Anterior cingulate cortex (tissue), 58 donors: ENCODE measurements at places on chromosomes 2 and 18.

DNA sequence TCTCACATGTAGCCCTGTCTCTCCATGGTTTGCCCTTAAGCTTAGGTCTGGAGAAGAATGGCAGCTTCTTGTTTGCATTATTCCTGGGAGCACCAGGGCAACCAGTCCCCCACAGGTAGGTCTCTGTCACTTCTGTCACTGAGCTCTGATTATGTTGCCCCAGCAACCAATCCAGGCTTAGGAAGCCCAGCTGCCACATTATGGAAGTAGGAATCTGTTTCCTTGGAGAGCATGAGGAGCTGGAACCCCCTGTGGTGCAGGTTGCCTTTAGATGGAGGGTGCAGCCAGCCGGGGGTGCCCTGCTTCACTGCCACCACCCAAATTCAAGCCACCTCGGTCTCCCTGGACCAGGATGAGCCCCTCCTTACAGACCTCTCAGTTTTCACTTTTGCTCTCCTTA lies 4.8 kb downstream of the RESP18 start:
- DNase-seq = no peak

DNA sequence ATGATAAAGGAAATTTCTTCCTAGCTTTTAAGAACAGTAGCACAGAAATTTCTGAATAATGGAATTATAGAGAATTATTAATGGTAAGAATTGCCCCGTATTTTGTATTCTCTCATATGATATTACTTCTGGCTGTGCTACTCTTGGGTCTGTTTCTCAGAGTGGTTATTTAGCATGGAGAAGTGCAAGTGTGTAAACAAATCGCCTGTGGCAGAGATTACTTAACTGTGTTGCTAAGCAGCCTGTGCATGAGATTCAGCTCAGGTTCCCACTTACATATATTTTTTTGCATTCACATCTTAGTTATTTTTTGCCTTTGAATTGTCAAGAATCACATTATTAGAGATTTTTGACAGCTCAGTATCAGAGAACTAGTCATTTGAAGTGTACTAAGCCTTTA lies 80.1 kb upstream of the NFATC1 start:
- no peak for DNase-seq

GRCh38 chr2:47346107-47346506 lies 56.8 kb upstream of the MSH2 start:
- DNase-seq = no peak

DNA sequence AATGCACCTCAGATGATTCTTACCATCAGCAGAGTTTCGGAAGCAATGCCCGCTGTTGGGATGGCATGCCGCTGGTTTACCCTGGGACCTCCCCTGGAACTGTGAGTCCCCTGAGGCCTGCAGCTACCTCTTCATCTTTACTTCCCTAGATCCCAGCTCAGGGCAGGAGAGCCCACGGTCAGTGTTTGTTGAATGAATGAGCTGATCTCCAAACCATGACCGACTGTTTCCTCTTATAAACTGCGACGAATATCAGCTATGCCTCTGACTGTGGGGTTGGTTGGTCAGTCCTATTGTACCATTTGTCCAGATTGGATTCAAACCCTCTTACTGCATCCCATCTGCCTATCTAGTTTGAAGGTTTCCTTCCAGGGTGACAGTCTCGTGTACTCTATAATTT lies 64.4 kb downstream of the DDX1 start:
- DNase-seq = no peak

- DNase-seq = no peak
These were observed 4.0 kb downstream of the DGKD start for GRCh38 chr2:233358335-233358734.

DNA sequence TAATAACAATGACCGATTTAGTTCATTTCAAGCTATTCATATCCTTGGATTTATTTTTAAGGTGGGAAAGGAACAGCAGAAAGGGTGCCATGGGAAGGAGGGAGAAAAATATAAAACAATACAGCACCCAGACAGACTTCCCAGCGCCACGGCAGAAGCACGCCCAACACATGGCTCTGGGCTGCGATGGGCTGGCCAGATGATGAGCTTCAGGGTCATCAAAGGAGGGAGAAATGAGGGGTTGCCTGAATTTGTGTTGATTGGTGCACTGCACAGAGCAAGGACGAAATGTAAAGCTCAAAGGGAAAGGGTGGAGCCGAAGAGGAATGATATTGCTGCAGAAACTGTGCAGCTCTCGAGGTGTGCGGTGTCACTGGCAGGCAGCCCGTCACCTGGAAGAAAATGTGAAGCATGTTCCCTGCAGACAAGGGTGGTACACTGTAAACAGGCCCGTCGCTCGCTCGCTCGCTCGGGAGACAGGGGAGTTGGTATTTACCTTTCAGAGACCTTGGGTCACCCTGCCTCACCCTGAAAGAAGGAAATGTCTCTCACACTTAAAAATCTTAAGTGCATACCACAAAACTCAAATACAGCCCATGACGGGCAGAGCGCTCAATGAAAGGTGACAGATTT lies 195.5 kb upstream of the CTAGE1 start:
- no peak for DNase-seq

DNA sequence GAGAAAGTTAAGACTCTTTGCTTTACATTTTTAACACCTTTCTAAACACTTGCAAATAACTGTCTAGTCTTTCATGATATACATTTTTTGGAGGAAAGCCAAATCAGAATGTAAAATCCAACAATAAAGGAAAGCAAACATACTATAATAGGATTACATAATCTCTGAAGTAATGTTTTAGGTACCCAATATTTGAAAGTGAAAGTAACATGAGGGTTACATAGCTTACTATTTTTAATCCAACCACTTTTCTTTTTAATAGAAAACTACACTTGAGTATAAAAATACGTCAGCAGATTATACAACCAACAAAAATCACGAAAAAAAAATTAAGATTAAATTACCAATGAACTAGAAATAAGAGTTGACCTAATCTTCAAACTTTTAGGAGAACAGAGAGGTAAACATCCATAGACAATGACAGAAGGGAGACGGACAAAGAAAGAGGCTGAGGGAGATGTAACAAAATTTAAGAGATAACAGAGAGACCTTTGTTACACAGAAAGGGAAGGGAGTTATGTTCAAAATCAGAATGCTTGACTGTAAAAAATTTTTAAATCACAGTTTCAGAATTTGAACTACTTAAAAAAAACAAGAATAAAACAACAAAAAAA lies 150.0 kb downstream of the IKZF2 start:
- no peak for DNase-seq

GRCh38 chr2:44768438-44769236 lies 172.9 kb upstream of the SIX3 start:
- DNase-seq = no peak

- DNase-seq = no peak
These were observed 116.7 kb upstream of the ALKAL2 start for GRCh38 chr2:404581-404980.

GRCh38 chr2:85719609-85720240 lies 25.6 kb downstream of the GNLY start:
- no peak for DNase-seq
